ENCODE measurements at places on chromosomes 2 and 18. TPM values are rescaled to one million over a fixed set of nuclear protein-coding genes. Genes with fewer than 3 reads are reported as not detected.
A peak's percentile ranks its signal among the peaks of the same experiment; 100 is the strongest.

CPO gene
- not detected for total RNA-seq

- no peaks in the 10 kb centered on the region for H3K4me1 ChIP-seq
- no peak for DNase-seq
- no peak overlapping the region for H3K4me3 ChIP-seq
Measured at GRCh38 chr2:169351725-169352124, 10.6 kb downstream of the LRP2 start.

- no peaks in the 10 kb centered on the region for H3K36me3 ChIP-seq
- DNase-seq: peak; percentile 47
- peaks cover 11% of the 10 kb centered on the region for H3K4me1 ChIP-seq
- H3K27ac ChIP-seq: no peak overlapping the region
Measured at GRCh38 chr2:23460228-23460627, 75.2 kb downstream of the KLHL29 start.

- DNase-seq: no peak
- no peaks in the 10 kb centered on the region for H3K4me1 ChIP-seq
- H3K27ac ChIP-seq: no peak overlapping the region
- H3K27me3 ChIP-seq: no peaks in the 10 kb centered on the region
- H3K36me3 ChIP-seq: no peaks in the 10 kb centered on the region
- no peak overlapping the region for H3K4me3 ChIP-seq
Measured at GRCh38 chr2:61585383-61585782, 47.2 kb upstream of the XPO1 start.

- DNase-seq: no peak
- H3K27me3 ChIP-seq: no peaks in the 10 kb centered on the region
- H3K4me3 ChIP-seq: no peak overlapping the region
- H3K36me3 ChIP-seq: no peaks in the 10 kb centered on the region
- no peak overlapping the region for H3K27ac ChIP-seq
Measured at GRCh38 chr2:140376686-140377085, 1596.5 kb upstream of the NXPH2 start.

DNA sequence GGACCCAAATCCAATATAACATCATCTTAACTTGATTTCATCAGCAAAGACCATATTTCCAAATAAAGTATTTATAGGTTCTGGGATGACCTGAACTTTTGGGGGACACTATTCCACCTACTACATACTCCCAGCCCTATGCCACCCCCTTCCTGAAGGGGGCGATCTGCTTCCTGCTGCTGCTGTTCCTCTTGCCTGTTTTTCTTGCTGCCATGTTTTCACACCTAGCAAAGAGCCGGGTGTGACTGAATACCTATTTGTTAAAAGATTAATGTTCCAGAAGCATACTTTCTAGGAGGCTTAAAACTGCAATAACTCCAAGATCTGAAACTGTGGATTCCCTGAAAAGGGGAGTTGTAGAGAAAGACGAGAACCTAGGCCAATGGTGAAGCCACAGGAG, 89.7 kb downstream of the ICOS start:
- no peaks in the 10 kb centered on the region for H3K4me1 ChIP-seq
- H3K27ac ChIP-seq: no peak overlapping the region
- H3K36me3 ChIP-seq: no peaks in the 10 kb centered on the region
- peaks cover 12% of the 10 kb centered on the region for H3K27me3 ChIP-seq

- DNase-seq: no peak
- no peaks in the 10 kb centered on the region for H3K27me3 ChIP-seq
- peaks cover 8% of the 10 kb centered on the region for H3K36me3 ChIP-seq
- H3K4me3 ChIP-seq: no peak overlapping the region
Measured at GRCh38 chr2:15372019-15372418, 189.1 kb downstream of the NBAS start.
